ENCODE measurements at places on chromosomes 4 and X.

GRCh38 chrX:38805432-38806389 lies 4.5 kb downstream of the MID1IP1 start:
- H3K4me3 ChIP-seq: peak overlapping the region; percentile 90
- peaks cover 8% of the 10 kb centered on the region for H3K4me1 ChIP-seq
- H3K27ac ChIP-seq: peak overlapping the region; percentile 74
- no peaks in the 10 kb centered on the region for H3K27me3 ChIP-seq

DNA sequence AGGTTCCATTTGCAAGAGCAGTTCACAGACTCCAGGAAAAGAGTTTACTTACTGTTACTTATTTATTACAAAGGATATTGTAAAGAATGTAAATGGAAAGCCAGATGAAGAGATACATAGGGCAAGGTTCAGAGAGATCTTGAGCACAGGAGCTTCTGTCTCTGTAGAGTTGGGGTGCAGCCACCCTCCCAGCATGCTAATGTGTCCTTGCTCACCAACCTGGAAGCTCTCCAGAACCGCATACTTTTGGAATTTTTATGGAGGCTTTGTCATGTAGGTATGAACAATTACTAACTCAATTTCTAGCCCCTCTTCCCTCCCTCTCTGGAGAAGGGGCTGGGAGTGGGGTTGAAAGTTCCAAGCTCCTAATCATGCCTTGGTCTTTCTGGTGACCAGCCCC lies 857.2 kb downstream of the RPA4 start:
- H3K27me3 ChIP-seq: no peaks in the 10 kb centered on the region
- no peaks in the 10 kb centered on the region for H3K4me1 ChIP-seq
- no peak overlapping the region for H3K27ac ChIP-seq
- no peaks in the 10 kb centered on the region for H3K36me3 ChIP-seq
- H3K4me3 ChIP-seq: no peak overlapping the region
- DNase-seq: no peak

GRCh38 chrX:1190596-1191145 lies 21.8 kb downstream of the CRLF2 start:
- no peak for DNase-seq
- no peaks in the 10 kb centered on the region for H3K27me3 ChIP-seq
- no peaks in the 10 kb centered on the region for H3K4me1 ChIP-seq
- no peak overlapping the region for H3K4me3 ChIP-seq

DNA sequence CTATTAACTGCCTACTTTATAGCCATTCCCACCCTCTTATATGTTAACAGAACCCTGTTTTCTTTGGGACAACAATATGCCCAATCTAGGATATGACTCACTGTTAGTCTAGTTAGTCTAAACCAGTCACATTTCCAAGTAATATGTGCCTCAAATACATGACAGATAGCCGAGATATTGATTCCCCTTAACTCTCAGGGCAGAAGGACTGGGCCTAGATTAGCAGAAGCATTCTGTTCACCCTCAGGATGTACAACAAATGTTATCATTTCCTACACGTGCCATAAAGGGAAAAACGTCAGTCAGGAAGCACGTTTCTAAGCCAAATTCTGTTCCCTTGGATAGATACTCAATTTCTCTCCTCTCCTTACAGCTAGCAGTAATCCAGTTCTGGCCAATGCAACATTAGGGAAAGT lies 114.1 kb downstream of the SLC10A7 start:
- DNase-seq: peak; percentile 1
- no peaks in the 10 kb centered on the region for H3K36me3 ChIP-seq
- H3K27me3 ChIP-seq: no peaks in the 10 kb centered on the region

DNA sequence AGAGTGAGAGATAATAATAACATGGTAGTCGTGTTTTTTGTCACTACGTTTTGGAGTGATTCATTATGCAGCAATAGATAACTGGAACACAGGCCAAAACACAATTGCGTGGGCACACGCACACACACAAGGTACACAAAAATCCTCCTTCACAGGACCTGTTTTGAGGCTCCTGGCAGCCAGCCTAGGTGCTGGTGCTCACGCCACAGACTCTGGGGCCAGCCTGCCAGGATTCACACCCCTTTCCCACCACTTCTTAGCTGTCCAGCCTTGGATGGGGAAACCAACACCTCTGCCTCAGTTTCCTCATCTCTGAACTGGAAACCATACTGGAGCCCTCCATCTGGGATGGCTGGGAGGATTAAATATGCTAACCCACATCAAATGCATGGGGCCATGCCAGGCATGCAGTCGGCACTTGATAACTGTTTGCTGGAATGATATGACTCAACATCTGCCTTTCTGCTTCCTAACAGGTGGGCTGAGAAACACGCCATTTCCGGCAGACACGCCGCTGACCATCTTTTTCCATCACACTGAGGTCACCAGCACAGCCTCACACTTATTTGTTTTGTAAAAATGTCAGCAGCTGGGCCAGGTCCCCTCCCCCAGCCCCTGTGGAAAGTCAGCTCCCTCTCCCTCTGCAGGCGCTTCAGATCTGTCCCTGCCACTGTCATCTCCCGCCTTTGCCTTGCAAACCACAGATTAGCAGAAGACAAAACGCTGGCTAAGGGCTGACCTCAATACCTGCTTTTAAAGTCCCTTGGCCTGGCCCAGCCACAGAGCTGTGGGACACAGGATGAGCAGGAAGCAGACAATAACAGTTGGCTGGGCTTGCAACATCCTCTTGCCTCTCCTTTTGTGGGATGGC lies 237.5 kb downstream of the BCOR start:
- peaks cover 14% of the 10 kb centered on the region for H3K4me1 ChIP-seq
- no peaks in the 10 kb centered on the region for H3K27me3 ChIP-seq
- no peak overlapping the region for H3K27ac ChIP-seq
- no peaks in the 10 kb centered on the region for H3K36me3 ChIP-seq
- H3K4me3 ChIP-seq: no peak overlapping the region

DNA sequence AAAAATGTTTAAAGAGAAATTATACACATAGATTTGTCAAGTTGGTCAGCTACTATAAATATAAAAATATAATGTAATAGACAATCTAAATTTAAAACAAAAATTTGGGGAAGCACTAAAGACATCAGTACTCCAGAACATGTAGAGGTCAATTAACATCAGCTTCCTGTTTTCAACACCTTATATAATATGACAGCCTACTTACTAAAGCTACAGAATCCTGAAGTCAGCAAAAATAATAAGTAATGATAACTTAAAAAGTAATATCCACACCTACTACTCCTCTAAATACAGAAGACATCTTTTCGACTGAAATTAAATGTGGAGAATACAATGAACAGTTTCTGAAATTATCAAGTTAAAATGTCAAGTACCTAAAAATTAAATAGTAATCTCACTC lies 118.6 kb downstream of the LRBA start:
- H3K36me3 ChIP-seq: peaks cover 17% of the 10 kb centered on the region
- no peaks in the 10 kb centered on the region for H3K27me3 ChIP-seq
- no peak overlapping the region for H3K27ac ChIP-seq
- no peak for DNase-seq
- no peak overlapping the region for H3K4me3 ChIP-seq

- no peaks in the 10 kb centered on the region for H3K27me3 ChIP-seq
- H3K27ac ChIP-seq: peak overlapping the region; percentile 100
- peak overlapping the region; percentile 78 for H3K4me3 ChIP-seq
- H3K4me1 ChIP-seq: peaks cover 5% of the 10 kb centered on the region
- H3K36me3 ChIP-seq: no peaks in the 10 kb centered on the region
These were observed 1.1 kb downstream of the UBE2D3 start for GRCh38 chr4:102826105-102826889.

DNA sequence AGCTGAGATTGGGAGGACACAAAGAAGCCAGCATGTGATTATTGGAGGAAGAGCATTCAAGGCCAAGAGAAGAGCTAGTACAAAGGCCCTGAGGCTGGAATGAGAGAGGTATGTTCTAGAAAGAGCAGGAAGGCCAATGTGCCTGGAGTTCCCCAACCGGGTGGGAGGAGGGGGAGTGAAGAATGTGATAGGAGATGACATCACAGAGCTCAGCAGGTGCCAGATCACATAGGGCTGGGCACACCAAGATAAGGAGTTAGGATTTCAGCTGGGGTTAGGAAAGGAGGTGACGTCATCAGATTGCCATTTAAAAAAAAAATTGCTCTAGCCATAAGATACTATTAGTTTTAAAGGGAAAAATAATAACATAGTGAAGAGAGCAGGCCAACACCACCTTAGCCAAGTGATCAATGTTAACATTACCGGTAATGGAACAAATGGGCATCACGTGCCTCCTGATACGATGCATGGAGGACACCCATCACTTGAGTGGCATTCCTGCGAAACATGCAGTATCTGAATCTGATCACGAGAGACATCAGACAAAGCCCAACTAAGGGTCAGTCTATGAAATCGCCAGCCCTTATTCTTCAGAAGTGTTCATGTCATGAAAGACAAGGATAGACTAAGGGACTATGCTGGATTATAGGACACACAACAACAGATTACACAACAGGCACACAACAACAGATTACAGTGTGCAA lies 344.3 kb downstream of the BCOR start:
- no peaks in the 10 kb centered on the region for H3K36me3 ChIP-seq
- H3K4me3 ChIP-seq: no peak overlapping the region
- no peaks in the 10 kb centered on the region for H3K27me3 ChIP-seq
- H3K4me1 ChIP-seq: peaks cover 27% of the 10 kb centered on the region
- DNase-seq: no peak

- H3K4me3 ChIP-seq: no peak overlapping the region
- no peak overlapping the region for H3K27ac ChIP-seq
- no peak for DNase-seq
- H3K36me3 ChIP-seq: no peaks in the 10 kb centered on the region
- H3K27me3 ChIP-seq: no peaks in the 10 kb centered on the region
These were observed 220.2 kb downstream of the SOWAHB start for GRCh38 chr4:76677571-76678326.

DNA sequence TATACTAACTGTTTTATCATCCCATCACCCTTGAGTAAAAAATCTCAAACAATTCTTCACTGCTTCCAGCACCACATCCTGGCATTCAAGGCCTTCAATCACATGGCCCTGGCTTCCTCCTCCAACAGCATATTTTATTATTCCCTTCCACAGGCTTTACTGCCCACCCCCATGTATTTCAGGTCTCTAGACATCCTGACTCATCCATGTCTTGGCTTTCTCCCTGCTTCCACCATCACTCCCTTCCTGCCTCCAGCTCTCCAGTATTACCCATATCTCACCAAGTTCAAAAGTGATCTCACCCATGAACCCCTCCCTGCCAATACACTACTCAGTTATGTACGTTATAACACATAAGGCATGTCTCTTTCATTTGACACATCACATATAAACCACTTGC lies 34.7 kb upstream of the PLAC1 start:
- H3K36me3 ChIP-seq: no peaks in the 10 kb centered on the region
- no peak overlapping the region for H3K4me3 ChIP-seq
- no peak overlapping the region for H3K27ac ChIP-seq
- H3K4me1 ChIP-seq: no peaks in the 10 kb centered on the region
- DNase-seq: peak; percentile 33
- H3K27me3 ChIP-seq: no peaks in the 10 kb centered on the region

GRCh38 chrX:31593353-31593752 lies 521.5 kb upstream of the FTHL17 start:
- no peak overlapping the region for H3K27ac ChIP-seq
- no peak overlapping the region for H3K4me3 ChIP-seq
- H3K4me1 ChIP-seq: no peaks in the 10 kb centered on the region

- no peak overlapping the region for H3K4me3 ChIP-seq
- no peaks in the 10 kb centered on the region for H3K36me3 ChIP-seq
- H3K27ac ChIP-seq: no peak overlapping the region
- peaks cover 2% of the 10 kb centered on the region for H3K4me1 ChIP-seq
- DNase-seq: peak; percentile 54
These were observed 57.6 kb downstream of the SLC4A4 start for GRCh38 chr4:71396382-71396781.

- no peaks in the 10 kb centered on the region for H3K27me3 ChIP-seq
- H3K36me3 ChIP-seq: no peaks in the 10 kb centered on the region
- no peak for DNase-seq
- H3K4me3 ChIP-seq: no peak overlapping the region
These were observed 173.1 kb upstream of the VCX3A start for GRCh38 chrX:6708041-6708440.

DNA sequence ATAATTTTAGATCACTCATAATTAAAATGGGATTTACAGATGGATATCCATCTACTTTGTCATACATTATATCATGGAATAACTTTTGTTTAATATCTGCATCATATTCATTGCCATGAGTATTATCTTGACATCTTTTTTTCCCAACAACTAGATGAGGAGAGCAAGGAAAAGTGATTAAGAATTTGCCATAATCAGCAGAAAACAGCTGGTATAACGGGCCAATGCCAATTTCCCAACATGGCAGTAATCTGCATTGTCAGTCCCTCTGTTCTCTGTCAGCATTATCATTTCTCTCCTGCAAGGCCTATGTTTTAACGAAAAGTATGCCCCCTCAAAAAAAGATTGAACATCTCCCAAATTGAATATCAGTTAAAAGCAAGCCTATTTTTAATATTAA lies 314.0 kb downstream of the FRMPD4 start:
- H3K4me1 ChIP-seq: no peaks in the 10 kb centered on the region
- no peak overlapping the region for H3K4me3 ChIP-seq
- H3K27ac ChIP-seq: no peak overlapping the region
- DNase-seq: no peak
- H3K36me3 ChIP-seq: no peaks in the 10 kb centered on the region

- H3K4me3 ChIP-seq: peak within 1 kb of the TSS; percentile 67
- DNase-seq: peak; percentile 22
- H3K36me3 ChIP-seq: no peaks in the 10 kb centered on the region
- H3K27ac ChIP-seq: no peak within 1 kb of the TSS
- H3K27me3 ChIP-seq: peaks cover 3% of the 10 kb centered on the region
- peaks cover 4% of the 10 kb centered on the region for H3K4me1 ChIP-seq
These were observed at the start of gene RNF128 for GRCh38 chrX:106726485-106727437. RNF128 (plus strand) TSS chrX:106726701; CDS start chrX:106726914, 213 bp downstream.

DNA sequence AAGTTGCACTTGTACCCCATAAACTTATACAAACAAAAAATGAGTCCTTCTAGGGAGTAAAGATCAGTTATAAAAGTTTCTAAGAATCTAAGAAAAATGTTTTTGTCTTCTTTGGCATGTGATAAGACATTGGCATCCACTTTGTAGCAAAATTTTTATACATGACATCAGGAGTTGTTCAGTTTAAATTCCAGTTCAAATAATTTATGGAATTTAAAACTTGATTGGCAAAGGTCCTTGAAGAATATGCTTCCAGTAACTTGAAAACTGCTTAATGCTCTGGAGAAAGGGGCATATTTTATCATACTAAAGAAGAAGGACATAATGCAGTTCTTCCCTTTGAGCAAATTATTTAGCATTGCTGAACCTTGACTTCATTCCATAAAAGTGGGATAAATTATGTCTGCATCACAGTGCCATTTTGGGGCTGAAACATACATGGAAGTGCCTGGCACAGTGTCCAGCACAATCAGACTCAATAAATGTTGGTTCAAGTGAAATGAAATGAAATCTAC lies 163.3 kb upstream of the IL15 start:
- no peak overlapping the region for H3K27ac ChIP-seq
- no peaks in the 10 kb centered on the region for H3K27me3 ChIP-seq
- no peaks in the 10 kb centered on the region for H3K4me1 ChIP-seq
- no peaks in the 10 kb centered on the region for H3K36me3 ChIP-seq
- H3K4me3 ChIP-seq: no peak overlapping the region

- no peak overlapping the region for H3K4me3 ChIP-seq
- no peak overlapping the region for H3K27ac ChIP-seq
- no peaks in the 10 kb centered on the region for H3K36me3 ChIP-seq
- H3K4me1 ChIP-seq: no peaks in the 10 kb centered on the region
These were observed 715.5 kb downstream of the DMD start for GRCh38 chrX:32495855-32496254.

All from mesenchymal stem cell (in vitro differentiated cells and primary cell).